ENCODE measurements at places on chromosomes 6 and 20. TPM values are rescaled to one million over a fixed set of nuclear protein-coding genes. Genes with fewer than 3 reads are reported as not detected.

Gene ENPP4
- 0.16 TPM for total RNA-seq

Gene LY6G6C
- not detected for total RNA-seq

Gene CCDC170
- 0.47 TPM for total RNA-seq

Gene GNAS-AS1
- total RNA-seq, result 0.43 TPM

Gene RBM24
- 0.16 TPM for total RNA-seq

Gene JPH2
- total RNA-seq, result under 0.01 TPM

Gene RSPH4A
- total RNA-seq, result under 0.01 TPM

Gene OR2B2
- total RNA-seq, result not detected

Gene ADIG
- not detected for total RNA-seq

Gene DEFB128
- not detected for total RNA-seq

Gene SNX14
- total RNA-seq, result 147 TPM

Gene LRRC73
- total RNA-seq, result 0.60 TPM

Gene C20orf144
- under 0.01 TPM for total RNA-seq

Gene PSORS1C1
- total RNA-seq, result 2.8 TPM

Gene SLC22A23
- 4.9 TPM for total RNA-seq

Gene TSPO2
- total RNA-seq, result not detected

All from bronchial smooth muscle cell (primary cell).